CD4-positive, alpha-beta T cell treated with Interleukin-17A for 1 hour (primary cell): ENCODE measurements at places on chromosomes 13 and 19.

DNA sequence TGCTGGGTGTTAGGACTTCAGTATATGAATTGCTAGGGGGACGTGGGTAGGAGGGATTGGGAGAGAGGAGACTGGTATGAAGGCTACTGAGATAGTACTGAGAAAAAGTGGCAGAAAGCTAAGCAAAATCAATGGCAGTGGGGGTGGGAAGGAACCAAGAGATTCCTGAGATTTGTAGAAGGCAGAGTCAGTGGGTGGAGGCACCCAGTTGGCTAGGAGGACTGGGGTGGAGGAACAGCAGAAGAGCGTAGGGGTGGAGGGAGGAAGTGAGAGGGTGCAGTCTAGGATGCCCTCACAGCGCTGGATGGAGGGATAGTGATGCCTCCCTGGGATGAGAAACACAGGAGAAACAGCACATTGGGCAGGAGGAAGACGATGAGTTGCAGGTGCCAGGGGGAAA lies 5.6 kb upstream of the MEDAG start:
- DNase-seq = no peak

DNA sequence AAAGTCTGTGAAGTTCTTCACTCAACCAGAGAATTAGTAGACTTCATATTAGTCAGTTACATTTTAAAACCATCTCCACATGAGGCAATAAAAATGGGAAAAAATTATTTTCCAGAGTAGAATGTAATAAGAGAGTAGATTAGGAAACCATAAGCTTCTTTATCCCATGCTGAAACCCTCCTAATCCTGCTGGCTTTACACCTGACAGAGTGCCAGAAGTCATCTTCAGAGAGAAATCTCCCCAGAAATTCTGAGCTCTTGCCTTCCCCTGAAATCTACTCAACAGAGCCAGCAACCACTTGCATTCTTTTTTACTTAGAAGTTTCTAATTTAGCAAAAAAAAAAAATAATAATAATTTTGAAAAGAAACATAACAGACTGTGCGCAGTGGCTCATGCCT lies 279.9 kb downstream of the NHLRC3 start:
- no peak for DNase-seq

DNA sequence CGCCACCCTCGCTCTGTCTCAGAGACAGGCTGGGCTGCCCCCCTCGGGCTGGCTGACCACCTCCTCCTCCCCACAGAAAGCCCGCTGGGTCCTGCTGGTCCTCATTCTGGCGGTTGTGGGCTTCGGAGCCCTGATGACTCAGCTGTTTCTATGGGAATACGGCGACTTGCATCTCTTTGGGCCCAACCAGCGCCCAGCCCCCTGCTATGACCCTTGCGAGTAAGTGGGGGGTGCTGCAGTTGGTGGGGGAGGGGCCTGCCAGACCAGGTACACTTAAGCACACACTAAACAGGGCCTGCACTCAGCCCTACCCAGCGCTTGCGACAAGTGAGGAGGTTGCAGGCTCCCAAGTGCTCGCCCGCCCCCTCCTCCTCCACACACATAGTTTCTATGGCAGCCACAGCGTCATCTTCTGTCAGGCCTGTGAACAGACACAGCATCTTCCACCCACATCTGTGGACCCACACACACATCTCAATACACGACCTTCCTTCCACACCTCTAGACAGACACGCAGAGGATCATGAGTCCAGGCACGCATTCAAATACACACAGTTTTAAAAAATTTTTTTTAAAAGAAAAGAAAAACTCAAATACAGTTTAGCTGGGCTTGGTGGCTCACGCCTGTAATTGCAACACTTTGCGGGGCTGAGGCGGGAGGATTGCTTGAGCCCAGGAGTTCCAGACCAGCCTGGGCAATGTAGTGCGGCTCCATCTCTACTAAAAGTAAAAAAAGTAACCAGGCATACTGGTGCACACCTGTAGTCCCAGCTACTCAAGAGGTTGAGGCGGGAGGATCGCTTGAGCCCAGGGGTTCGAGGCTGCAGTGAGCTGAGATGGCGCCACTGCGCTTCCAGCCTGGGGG lies 18.4 kb downstream of the PLD3 start:
- no peak for DNase-seq

GRCh38 chr19:45376045-45376724 lies 5.8 kb upstream of the ERCC2 start:
- no peak for DNase-seq

DNA sequence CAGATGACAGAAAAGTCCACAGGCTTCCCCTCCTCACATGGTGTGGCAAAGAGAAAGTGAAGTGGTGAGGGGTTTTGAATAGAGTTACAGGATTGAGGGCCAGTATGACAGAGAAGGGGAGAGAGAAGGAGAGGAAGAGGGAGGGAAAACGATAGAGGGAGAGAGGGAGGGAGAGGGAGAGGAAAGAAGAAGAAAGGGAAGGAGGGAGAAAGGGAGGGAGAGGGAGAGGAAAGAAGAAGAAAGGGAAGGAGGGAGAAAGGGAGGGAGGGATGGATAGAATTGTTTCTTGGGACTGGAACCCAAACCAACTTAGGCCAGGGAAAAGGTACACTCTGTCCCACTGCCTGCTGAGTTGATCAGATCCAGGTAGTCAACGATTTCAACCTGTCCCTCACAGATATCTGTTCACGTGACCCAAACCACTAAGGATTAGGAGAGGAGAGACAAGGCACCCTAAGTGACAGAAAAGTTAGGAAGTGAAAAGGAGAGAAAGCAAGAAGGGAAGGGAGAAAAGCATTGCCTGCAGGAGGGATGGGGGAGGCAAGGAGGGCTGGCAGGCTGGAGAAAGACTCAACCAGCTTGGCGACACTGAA lies 8.1 kb upstream of the IGFL3 start:
- no peak for DNase-seq

DNA sequence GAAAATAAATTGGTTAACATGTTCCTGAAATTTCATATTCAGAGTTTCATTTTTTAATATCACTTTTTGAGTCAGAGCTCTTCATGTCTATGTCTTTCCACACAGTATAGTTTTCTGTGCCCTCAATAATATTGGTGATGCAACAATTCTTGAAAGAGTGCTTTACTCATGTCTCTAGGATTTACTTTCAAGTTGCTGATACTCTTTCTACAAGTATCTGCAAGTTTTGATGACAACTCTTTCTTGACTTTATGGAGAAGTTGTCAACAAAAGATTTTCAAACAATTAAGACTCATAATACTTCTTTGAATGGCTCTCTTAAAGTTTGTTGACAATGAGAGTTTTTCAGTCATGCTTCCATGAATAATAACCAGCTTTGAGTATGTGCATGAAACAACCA lies 561.7 kb downstream of the DIAPH3 start:
- DNase-seq = no peak

DNA sequence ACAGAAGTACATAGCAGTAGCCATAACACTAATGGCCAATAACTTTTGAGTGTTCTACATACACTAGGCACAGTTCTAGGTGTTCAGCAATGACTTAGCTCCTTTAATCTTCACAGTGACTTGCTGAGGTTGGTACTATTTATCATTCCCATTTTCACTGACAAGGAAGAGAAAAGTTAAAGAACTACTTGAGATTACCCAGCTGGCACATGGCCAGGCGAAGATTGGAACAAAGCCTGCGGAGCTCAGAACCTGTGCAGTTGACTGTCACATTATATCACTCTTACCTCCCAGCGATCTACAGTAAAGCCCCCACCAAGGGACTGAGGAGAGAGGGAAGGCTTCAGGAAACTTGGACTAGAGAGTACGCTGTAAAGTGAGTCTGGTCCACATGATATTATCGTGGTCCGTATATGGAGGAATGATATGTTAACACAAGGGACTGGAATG lies 42.4 kb upstream of the WDFY2 start:
- DNase-seq = no peak

DNA sequence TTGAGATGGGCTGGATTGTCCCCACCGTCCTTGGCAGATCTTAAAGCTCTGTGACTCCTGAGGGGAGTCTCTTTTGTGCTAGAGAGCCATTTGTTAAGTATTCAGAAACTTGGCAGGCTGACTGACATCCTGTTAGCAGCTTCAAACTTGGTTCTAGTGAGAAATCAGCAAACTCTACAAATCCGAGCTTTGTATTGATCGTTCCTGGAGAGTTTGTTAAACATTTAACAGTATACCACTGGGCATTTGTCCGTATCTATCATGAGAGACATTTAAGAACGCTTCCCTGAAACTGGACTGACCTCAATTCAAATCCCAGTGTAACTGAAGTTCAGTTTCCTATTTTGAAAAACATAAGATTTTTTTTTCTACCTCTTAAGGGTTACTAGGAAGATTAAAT lies 3.1 kb downstream of the ATP12A start:
- no peak for DNase-seq

DNA sequence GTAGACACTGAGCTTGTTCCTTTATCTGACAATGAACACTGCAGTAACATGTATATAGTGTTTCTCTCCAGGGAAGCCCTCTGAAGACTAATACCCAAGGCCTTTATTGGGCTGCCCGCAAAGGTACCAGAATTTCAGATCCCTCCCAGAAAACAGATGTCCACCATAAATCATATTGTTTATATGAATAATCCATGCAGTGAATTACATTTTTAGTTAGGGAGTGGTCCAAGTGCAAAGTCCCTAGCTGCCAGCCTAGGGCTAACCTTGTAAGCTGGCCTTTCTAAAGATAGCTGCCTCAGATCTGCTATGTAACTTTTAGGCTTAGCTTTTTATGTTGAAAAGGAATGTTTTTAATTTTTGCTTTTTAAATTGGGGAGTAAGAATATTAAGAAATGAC lies 44.7 kb downstream of the TDRD3 start:
- no peak for DNase-seq
